Left renal cortex interstitium (tissue), 4 donors: ENCODE measurements at places on chromosomes 3 and 15. TPM values are rescaled to one million over a fixed set of nuclear protein-coding genes. Genes with fewer than 3 reads are reported as not detected.

Gene ARRDC4
- 38.7 TPM for polyA plus RNA-seq

GRCh38 chr3:150520408-150520807, 25.9 kb downstream of the SERP1 start:
- no peak for DNase-seq

- DNase-seq: no peak
These were observed 24.6 kb upstream of the SLC6A6 start for GRCh38 chr3:14377838-14378169.

Gene GOLGA6D
- 0.22 TPM for polyA plus RNA-seq

GRCh38 chr3:52339612-52340011, 23.5 kb downstream of the DNAH1 start:
- peak; percentile 82 for DNase-seq

- no peak for DNase-seq
These were observed 3.3 kb upstream of the ARIH2 start for GRCh38 chr3:48915296-48915695.

Gene LYSMD2
- polyA plus RNA-seq: 4.2 TPM

DNA sequence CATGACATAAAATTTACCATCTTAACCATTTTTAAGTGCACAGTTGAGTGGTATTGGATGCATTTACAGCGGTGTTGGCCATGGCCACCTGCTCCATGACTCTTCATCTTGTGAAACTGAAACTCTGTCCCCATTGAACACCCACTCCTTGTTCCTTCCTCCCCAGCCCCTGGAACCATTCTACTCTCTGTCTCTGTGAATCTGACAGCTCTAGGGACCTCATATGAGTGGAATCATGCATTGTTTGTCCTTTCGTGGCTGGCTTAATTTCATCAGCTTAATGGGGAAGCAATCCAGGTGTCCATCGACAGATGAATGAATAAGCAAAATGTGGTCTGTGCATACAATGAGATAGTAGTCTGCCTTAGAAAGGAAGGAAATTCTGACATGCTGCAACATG, 42.5 kb downstream of the PLXNA1 start:
- no peak for DNase-seq

DNA sequence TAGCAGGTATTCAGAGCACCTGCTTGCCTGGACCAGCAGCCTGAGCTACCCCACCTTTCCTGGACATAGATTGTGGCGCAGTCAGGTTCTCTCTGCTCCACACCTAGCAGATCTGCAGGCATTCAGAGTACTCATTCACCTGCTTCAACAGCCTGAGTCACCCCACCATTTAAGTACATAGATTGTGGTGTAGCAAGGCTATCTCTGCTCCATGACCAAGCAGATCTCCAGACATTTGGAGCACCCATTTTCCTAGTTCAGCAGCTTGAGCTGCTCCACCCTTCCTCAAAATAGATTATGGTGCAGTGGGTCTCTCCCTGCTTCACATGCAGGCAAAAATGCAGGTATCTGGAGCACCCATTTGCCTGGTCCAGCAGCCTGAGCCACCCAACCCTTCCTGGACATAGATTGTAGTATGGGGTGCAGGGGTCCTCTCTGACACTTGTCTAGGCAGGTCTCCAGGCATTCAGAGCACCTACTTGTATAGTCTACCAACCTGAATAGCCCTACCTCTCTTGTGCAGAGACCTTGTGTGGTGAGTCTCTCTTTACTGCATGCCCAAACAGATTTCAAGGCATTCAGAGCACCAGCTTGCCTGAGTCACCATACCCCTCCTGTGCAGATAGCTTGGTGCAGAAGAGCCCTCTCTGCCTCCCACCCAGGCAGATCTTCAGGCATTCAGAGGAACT, 466.0 kb upstream of the THBS1 start:
- no peak for DNase-seq

DNA sequence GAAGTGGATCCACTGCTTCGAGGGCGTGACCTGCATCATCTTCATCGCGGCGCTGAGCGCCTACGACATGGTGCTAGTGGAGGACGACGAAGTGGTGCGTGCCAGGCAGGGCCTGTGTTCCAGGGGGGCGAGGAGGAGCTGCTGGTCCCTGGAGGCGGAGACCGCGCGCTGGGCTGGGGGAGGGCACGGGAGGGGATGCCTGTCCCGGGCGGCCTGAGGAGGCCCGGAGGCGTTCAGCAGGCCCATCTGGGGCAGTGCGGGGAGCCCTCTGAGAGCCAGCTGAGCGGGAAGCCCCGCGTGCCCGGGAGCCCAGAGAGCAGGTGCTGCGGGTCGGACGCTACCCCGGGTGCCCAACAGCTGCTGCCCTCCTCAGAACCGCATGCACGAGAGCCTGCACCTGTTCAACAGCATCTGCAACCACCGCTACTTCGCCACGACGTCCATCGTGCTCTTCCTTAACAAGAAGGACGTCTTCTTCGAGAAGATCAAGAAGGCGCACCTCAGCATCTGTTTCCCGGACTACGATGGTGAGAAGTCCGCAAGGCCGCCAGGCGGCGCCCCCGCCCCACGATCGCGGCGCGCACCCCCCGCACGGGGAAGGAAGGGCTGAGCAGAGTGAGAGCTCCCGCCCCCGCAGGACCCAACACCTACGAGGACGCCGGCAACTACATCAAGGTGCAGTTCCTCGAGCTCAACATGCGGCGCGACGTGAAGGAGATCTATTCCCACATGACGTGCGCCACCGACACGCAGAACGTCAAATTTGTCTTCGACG, 2.9 kb downstream of the GNAT1 start:
- no peak for DNase-seq

- no peak for DNase-seq
These were observed 306.2 kb downstream of the FOXP1 start for GRCh38 chr3:71277341-71277740.

DNA sequence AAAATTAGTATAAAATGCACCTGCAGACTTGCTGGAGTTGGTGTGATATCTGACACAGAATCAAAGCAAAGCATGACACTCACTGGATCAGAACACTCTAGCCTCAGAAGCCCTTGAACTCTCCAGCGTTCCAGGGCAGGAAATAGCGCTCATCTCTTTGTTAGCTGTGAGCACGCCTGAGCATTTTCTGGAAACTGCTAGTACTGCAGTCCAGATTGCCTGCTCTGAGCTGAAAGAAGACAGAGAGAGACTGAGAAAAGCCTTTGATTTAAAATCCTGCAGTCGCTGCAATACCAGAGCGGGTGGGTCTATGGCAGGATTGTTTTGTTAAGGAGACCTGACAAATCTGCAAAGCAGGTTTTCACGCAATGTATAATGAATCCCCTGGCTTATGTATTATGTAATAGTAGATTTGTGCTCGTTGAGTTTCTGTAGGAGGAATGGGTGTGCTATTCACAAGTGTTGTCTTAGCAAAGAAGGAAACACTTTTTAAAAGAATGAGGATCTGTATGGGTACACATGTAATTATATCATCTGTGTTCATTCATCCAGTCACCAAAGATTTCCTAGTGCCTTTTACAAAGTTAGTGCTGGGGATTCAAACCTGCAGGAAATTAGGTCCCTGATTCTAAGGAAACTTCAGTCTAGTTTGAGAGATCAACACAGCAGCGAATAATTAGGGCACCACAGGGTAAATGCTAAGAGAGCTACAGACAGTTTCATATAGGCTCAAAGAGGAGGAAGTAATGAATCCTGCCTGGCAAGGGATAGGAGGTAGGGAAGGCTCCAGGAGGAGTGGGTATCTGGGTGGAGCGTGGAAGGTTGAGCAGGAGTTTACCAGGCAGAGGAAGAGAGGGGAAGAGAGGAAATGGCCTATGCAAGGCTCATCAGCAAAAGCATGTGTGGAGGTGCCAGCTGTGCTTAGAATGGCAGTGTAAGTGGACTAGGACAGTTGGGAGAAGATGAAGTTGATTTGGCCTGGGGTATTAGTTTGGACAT, 26.1 kb upstream of the MGLL start:
- DNase-seq: no peak

DNA sequence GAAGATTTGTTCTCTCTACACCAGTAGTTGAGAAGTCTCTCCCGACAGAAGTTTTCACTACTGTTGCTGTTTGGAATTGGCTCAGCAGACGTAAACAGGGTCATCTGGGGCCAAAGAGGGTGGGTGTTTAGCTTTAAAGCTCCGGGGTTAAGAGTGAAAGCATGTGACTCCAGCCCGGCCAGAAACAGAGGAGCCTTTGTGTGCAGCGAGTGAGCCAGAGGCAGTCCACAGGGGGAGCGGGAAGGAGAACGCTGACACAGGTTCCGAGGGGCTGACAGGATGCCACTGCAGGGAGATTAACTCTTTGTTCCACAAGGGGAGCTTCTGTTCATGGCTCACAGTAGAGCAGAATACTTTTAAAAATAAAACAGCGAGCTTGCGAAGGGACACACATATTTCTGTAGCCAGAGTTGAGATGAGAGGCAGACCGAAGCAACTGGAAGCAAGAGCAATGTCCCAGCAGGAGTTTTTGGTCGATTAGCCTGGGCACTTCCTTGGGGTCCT, 26.9 kb downstream of the BMF start:
- no peak for DNase-seq

GRCh38 chr3:42742259-42742658, 30.8 kb downstream of the CCDC13 start:
- DNase-seq: no peak

GRCh38 chr15:80506286-80506893, 102.2 kb downstream of the ARNT2 start:
- no peak for DNase-seq

Gene TMEM207
- polyA plus RNA-seq: 15.4 TPM
